Stimulated activated naive CD4-positive, alpha-beta T cell treated with Interleukin-2 at 50 U/mL for 16 hours (primary cell): ENCODE measurements at places on chromosomes 3 and 15.

DNA sequence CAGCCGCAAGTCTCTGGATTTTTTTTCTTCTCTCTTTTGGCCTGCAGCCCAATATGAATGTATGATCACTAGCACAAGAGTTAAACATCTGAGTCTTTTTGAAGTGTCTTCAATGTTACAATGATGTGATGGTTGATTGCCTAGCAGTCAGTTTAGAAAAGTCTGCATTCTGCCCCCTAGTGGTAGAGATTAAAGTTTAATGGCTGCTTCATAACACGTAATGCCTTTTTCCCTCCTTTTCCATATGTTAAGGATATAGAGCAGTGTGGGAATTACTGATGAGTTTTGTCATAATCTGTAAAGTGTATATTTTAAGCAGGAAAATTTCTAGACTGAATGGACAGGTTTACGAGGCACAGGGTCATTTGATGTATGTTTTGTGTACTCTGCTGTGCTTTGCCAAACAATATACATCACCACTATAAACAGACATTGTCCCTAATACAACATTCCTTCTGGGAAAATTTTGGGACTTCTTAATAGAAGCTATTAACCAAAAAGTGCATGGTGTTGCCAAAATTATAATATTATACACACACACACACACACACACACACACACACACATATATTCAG lies 1038.5 kb upstream of the NR2F2 start:
- DNase-seq: no peak

DNA sequence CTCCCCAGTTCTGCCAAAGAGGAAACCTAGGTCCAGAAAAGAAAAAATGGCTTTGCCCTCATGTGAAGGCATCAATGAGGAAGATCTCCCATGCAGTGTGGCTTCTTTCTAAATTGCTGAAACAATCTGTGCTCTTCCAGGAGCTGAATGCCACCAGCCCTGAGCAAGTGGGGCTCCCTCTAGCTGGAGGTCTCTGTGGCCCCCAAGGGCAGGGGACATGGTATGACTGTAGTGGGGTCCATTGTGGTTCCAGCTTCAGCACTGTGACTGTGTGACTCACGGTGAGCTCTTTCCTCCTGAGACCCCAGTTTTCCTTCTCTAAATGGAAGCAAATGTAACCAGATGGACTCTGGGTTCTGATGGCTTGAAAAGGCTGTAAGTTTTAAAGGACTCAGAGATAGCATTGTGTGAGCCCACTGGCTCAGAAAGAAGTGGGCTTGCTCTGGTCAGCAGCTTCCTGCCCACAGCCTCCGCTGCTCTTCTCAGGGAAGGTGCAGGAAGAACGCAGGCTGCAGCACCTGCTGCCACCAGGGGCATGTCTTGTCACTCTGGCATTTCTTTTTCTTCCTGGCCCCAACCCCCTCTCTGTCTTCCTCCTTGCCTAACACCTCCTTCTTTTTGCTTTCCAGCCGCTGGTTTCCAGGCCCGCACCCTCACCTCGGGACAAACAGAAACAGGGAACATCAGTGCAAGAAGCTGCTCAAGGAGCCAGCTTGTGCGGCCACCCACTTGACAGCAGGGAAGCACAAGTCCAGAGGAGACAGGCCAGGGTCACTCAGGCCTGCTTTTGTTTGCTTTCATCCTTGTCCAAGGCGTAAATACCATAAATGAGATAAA lies 5.8 kb upstream of the CXCR6 start:
- DNase-seq: no peak

- no peak for DNase-seq
Observed at GRCh38 chr3:55658270-55658669, 171.2 kb upstream of the WNT5A start.

DNA sequence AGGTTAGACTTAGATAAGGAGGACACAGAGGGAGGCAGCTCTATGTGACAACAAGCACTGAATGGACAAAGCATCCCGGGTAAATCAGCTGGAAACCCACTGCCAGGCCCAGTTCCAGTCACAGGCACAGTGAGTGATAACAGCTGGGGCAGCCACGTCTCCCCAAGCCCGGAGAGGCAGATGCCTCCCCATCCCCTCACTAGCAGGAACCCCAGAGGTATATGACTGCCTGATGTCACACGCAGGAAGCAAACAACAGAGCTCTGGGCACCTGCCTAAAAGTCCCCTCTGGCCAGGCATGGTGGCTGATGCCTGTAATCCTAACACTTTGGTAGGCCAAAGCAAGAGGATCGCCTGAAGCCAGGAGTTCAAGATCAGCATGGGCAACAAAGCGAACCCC lies 18.2 kb downstream of the C15orf62 start:
- DNase-seq: no peak

DNA sequence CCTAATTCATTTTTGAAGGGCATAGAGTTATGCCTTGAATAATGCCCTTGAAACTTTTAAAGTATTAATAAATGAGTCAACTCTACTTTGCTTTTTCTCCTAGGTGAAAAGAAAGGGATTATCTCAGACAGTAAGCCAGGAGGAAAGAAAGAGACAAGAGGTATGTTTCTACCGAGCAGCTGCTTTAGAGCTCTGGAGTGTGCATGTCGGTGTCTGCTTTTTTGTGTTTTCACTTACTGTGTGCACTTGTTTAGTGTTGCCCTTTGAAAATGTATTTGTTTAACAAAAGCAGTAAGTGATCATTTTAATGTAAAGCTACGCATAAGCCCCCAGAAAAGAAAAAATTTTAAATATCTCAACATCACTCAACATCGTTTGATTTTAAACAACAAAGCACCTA lies 28.1 kb downstream of the ARHGEF26 start:
- DNase-seq: no peak

GRCh38 chr15:90190606-90191343 lies 10.4 kb upstream of the SEMA4B start:
- DNase-seq: no peak

DNA sequence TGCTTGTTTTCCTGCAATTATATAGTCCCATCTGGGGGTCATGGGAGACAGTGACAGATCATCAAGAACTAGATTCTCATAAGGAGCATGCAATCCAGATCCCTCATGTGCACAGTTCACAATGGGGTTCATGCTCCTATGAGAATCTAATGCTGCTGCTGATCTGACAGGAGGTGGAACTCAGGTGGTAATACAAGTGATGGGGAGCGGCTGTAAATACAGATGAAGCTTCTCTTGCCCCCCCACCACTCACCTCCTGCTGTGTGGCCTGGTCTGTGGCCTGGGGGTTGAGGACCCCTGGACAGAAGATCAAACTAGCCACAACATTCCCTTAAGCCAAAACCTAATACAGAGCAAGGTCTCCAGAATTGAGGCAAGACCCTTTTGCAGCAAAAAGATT lies 161.1 kb downstream of the WDR76 start:
- DNase-seq: no peak

DNA sequence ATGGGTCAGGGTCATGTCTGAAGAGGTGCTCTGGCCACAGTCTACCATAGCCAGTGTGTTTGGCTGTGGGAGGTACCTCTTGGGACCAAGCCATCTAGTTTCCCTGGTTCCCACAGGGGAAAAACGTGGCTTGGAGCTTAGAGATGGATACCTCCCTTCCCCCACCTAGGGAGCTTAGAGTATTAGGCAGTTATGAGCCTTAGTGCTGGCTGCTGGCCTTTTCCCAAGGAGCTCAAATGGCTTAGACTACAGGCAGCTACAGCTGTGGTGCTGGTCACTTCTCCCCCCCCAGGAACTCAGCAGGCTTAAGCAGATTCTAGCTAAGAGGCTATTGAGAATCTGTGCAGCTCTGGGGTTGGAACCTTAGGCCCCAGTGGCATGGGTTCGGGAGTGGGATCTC lies 591.2 kb downstream of the NSUN3 start:
- DNase-seq: no peak

DNA sequence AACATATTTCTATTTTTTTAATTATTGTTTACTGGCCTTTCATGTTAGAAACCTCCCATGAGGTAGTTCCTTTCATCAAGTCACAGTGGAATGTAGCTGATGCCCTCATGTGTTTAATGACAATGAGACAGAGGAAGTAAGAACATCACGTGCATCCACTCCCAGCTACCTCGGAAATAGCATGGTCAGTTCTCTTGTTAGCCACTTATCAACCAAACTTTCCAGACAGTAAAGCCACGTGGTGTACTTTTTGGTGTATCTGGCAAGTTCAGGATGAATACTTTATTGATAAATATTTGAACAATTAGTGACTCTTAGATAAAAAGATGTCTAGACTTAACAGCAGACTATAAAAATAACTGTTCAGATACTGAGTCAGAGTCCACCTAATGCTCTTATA lies 781.7 kb downstream of the MECOM start:
- no peak for DNase-seq

GRCh38 chr3:72973031-72973723 lies 23.4 kb upstream of the PPP4R2 start:
- no peak for DNase-seq

DNA sequence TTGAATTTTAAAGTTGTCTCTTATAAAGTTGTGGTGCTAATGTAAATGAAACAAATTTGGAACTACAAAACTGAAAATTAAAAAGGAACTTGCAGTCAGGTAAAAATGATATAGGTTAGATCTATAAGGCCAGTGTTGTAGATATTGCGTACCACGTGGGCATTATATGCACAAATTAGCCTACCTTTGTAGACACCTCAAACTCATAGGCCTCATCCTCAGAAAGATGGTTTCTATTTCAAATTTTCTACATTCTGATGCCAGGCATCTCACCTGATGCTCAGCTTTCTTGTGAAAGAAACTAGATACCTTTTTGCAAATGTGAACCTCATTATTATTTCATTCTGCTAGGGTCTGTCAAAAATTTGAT lies 25.6 kb downstream of the TMEM207 start:
- DNase-seq: no peak

DNA sequence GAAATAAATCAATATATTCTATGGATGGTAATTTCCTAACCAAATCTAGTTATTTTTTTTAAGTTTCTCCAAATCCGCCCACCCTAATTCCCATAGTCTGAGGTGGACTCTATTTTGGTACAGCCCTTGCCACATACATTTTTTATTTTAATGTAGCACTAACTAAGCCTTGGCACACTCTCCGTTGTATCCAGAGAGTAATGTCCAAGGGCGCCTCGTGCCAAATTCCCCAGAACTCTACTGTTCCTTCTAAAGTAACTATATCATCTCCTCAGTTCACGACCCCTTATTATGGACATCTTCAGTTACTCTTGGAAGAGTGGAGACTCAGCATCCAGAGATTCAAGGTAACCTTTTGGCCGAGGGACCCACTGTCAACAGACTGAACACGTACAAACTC lies 1.3 kb downstream of the VGLL3 start:
- no peak for DNase-seq

DNA sequence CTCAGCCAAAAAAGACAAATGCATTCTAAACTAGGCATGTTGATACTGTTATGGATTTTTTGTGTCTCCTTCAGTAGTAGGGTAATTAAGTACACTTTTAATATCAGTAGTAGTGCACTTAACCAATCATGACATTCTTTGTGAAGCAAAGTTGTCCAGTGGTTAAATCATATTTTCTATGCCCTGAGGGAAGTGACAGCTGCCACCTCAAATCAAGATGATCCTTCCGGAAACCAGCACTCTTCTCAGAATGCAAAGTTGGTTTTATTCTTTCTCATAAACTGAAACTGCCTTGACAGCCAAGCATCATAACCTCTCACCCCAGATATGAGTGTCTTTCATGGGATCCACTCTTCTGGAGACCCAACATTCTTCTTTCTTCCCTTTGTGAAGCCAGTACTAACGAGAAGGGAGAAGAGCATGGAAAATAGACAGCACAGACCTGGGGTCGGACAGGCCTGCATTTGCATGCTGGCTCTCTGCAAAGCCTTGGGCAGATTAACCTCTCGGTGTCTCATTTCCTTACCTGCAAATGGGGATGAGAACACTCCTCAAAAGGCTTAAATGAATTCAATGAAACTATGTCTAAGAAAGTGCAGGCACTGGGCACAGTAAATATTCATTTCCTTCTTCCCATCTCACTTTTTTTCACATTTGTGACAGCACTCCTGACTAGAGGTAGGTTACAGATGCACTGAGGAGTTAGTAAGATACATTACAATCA lies 13.2 kb downstream of the AAGAB start:
- peak; percentile 32 for DNase-seq

DNA sequence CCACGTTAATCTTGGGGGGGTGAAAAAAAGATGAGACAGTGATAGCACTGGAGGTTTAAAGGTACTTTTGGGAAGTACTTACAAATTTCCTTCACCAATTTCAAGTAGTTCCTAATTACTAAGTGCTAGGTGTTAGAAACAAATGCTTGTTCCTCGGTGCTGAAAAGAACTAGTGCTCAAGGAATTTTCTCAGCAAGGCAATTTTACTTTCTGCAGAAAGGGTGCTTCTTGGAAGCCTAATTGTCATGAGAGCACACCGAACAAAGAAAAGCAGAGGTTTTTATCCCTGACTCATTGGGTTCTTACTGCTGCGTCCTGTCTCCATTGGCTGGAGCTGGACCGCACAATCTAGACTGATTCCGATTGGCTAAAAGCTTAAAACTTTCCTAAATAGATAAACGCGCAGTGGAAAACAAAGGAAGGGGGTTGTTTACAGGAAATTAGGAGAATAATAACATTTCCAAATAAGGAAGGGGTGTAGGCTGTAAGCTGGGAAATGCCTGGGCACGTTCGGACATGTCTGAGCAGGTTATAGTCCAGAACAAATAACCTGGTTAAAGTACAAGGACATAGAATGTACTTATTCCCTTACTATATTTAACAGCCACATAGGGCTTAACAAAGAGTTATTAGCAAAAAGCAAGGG lies 49.6 kb downstream of the CHD2 start:
- no peak for DNase-seq

- no peak for DNase-seq
Observed at GRCh38 chr3:128814060-128814459, 65.4 kb upstream of the ACAD9 start.

DNA sequence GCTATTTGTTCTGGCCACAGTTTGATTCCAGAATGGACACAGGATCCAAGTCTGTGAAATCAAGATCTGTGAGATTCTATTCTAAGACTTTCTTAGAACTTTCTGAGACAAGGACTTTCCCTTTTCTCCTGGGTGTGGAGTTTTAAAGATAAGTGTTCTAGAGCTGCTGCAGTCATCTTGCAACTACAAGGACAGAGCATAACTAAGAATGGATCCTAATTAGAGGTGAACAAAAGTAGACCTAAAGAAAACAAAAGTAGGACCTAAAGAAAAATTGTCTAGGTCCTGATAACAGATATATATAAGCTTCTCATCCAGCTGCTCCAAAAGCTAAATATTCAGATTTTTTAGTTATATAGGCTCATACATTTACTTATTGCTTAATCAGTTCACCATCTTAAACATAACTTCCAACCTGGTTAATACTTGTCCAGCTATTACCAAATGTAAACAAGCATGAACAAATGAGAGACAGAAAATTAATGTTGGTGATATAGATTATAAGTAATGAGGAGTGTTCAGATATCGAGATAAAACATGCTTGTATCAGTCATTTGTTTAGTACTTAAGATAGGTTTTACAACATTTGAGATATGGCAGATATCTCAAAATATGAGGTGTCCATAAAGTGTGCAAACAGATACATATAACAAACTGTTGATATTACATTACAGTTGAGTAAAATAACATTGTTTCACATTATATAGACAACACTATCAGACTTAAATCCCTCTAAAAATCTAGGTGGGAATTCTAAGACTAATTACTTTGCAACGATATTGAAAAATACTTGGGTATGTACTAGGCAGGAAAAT lies 75.1 kb downstream of the CD200 start:
- no peak for DNase-seq
